Esophagus squamous epithelium (tissue), 5 donors: ENCODE measurements at places on chromosomes 12 and 14.

DNA sequence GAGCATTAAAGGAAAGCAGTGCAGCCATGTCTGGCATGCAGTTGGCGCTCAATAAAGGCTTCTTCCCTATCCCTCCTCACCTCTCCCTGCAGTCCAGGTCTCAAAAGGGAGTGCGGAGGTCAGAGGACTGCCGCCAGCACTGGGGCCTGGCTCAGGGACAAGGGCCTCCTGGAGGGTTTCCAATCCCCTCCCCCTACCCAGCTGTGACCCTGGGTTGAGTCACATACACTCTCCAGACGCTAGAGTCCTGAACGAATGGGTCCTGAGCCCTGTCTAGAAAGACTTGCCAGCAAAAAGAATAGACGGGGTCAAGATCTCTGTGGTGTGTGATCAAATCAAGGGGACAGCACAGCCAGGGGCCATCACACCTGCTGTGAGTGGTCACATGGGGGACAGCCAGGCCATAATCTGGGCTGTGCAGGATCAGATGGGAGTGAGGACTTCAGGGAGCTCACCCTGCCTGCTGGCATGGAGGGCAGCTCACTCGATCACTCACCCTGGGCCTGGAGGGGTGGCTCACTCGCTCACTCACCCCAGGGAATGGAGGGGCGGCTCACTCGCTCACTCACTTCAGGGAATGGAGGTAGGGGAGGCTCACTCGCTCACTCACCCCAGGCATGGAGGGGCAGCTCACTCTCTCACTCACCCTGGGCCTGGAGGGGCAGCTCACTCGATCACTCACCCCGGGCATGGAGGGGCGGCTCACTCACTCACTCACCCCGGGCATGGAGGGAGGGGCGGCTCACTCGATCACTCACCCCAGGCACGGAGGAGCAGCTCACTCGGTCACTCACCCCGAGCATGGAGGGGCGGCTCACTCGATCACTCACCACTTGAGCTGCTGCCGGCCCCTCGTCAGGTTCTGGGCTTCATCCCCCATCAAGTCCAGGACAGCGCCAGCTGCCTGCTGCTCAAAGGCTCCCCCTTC, 12.8 kb downstream of the CFAP73 start:
- DNase-seq: no peak

DNA sequence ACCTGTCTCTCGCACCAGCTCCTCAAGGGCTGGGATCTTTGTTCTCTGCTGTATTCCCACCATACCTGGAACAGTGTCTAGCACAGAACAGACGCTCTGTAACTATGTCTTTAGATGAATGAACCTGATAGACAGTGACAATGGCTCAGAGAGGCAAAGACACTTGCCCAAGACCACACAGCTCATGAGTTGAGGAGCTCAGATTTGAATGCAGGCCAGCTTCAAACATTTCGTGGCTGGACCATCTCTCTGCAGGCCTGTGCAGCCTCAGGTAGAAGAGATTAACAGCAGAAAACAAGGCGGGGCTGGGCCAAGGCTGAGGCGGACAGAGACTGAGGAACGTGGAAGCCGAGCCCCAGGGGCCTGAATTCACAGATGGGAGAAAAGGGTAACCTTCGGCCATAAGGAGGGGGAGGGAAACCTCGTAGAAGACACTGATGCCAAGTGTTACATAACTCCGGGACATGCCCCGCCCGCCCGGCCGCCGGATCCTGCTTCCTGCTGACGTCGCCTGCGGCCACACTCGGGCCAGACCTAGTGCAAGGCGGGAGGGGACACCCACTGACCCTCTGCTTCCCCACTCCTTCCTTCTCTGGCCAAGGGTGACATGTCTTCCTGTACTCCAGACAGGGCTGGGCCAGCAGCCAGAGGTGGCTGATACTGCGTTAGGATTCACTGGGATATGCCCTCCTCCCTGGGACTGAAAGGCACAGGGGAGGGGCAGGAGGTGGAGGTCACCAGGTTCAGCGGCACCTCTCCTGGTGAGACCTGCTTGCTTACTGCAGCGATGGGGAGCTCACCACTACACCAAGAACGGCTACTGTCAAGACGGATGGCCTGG, 86.8 kb downstream of the RFLNA start:
- DNase-seq: no peak

- DNase-seq: no peak
Observed at GRCh38 chr12:209246-209645, 4.7 kb downstream of the SLC6A12 start.

GRCh38 chr12:107079172-107080011, 14.0 kb downstream of the CRY1 start:
- DNase-seq: no peak

GRCh38 chr14:93309427-93309966, 23.3 kb downstream of the BTBD7 start:
- no peak for DNase-seq

- no peak for DNase-seq
Observed at GRCh38 chr14:37246427-37246829, 48.7 kb downstream of the MIPOL1 start.

DNA sequence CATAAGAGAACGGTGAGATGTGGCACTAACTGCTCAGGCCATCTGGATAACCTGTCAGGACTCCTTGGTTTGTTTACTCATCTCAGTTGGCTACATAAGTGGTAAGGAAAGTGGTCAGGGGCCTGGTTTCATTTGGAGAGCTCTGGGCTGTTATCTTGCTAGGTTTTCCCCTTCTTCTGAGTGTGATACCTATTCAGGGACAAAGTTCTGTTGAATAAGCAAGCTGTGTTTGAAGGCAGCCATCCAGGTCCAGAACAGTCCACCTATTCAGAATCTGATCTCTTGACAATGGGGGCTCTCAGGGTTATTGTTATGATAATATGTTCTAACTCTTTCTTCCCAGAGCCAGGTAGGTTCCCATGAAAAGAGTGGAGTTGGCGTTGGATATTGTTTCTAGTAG, 194.9 kb downstream of the PAH start:
- DNase-seq: no peak

DNA sequence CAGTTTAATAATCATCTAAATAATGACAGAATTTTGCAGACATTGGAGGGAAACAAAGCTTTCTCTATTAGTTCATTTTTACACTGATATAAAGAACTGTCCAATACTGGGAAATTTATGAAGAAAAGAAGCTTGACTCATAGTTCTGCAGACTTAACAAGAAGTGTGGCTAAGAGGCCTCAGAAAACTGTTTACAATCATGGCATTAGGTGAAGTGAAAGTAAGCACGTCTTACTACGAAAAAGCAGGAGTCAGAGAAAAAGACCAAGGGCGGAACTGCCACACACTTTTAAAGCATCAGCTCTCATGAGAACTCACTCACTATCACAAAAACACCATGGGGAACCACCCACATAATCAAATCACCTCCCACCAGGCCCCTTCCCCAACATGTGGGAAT, 804.4 kb downstream of the FLRT2 start:
- DNase-seq: no peak

- DNase-seq: no peak
Observed at GRCh38 chr14:101082036-101082435, 178.5 kb upstream of the RTL1 start.

DNA sequence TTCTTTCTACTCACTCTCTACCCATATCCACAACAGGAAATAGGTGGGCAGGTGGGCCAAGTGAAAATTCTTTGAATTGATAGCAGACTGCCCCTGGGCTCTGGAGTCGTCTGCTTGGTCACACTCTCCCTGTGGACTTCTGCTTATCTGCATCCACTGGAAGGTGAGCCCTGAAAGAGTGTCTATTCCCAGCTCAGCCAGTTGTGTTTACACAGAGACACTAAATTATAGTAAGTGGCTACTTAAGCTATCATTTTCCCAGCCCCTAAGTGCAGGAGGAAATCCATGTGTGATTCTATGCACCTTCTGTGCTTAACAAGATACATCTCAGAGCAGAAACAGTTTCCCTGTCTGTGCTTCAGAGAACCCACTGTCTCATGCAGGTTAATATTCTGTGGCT, 338.4 kb downstream of the FUT8 start:
- DNase-seq: no peak

GRCh38 chr14:71465316-71465715, 466.9 kb upstream of the RGS6 start:
- no peak for DNase-seq

DNA sequence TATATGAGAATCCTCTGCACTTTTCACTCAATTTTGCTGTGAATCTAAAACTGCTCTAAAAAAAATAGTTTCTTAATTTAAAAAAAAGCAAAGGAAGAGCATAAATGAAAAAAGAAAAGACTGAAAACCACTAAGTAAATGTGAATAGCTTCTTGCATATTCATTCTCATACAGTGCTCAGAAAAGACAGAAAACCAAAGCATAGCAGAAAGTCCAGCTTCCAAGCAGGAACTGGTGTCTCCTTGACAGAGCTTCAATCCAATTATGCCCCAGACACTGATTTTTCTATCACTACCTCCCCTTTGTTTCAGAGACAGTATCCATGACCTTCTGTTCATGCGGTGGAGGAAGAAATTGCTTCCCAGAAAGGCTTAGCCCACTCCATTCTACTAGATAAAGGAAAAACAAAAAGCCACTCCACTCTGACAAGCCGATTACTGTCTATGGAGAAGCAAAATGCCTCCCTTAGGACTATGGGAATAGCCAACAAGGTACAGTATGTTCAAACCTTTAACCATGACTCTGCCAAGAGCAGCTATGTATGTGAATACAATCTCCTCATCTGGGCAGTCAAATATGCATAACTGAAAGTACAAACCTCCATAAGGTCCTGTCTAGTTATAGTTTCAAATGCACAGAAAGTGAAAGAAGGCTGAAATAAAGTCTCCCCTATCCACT, 40.6 kb downstream of the ATF7 start:
- no peak for DNase-seq

DNA sequence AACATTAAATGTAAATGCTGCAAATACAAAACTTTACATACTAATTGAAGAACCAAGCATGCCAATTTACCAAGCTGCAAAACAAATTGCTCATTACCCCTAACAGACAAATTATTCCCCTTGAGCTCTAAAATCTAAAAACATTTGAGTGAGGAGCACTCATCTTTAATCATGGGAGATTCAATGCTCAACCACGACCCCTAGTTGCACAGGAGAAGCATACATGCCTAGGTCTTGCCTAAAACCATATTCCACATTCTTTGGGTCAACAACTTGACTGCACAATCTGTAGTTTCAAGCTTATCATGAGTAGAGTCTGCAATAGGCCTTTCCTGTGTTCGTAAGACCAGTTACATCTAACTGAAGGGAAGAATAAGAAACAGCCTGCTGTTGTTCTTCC, 69.7 kb downstream of the MGAT4C start:
- no peak for DNase-seq
